Coronary artery (tissue), 2 donors: ENCODE measurements at places on chromosomes 2 and 18.

GRCh38 chr2:62296034-62296831, 100.3 kb downstream of the B3GNT2 start:
- DNase-seq = no peak

GRCh38 chr2:39033980-39034379, 86.9 kb downstream of the SOS1 start:
- DNase-seq = no peak

DNA sequence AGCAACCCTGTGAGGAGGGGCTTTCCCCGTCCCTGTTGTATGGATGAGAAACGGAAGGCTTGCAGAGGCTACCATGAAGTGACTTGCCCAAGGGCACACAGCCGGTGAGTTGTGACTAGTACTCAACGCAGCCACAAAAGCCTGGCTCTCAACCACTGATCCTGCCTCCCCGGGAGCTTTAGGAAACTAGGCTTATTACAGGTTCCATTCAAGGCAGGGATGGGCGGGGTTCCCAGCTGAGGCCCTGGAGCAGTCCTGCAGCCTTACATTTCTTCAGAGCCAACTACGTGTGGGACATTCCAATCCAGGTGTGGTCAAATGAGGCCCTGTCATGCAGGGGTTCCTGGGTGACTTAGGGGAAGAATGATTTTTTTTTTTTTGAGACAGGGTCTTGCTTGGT, 59.6 kb downstream of the MEX3C start:
- DNase-seq = no peak

DNA sequence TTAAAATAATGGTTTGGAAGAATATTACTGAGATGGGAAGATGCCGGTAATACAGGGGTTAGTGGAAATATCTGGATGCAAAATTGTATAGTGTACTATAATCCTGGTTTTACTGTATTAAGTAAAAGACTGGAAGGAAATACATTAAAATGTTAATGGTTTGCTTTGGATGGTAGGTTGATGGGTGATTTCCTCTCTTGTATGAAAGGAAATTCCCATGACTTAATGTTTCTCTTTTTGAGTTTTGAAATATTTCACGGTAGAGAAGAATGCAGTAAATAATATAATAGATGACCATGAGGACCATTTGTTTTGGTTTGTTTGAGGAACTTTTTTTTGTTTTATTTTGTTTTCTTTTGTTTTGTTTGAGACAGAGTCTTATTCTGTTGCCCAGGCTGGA, 8.2 kb downstream of the SPTBN1 start:
- DNase-seq = no peak

GRCh38 chr2:238816291-238816690, 31.6 kb upstream of the TWIST2 start:
- no peak for DNase-seq

DNA sequence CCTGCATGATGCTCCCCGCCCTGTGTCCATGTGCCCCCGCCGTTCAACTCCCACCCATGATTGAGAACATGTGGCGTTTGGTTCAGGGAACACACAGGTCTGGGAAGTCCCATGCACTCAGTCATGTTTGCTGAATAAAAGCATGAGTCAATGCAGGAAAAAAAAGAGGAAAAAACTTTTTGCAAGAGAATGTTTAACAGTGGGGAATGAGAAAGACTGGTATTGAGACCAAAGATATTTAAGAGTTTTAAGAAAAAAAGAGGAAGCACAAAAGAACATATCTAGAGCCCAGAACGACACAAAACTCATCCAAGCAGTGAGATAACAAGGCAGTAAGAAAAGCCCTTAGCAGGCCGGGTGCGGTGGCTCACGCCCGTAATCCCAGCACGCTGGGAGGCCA, 279.2 kb upstream of the THSD7B start:
- DNase-seq = no peak

DNA sequence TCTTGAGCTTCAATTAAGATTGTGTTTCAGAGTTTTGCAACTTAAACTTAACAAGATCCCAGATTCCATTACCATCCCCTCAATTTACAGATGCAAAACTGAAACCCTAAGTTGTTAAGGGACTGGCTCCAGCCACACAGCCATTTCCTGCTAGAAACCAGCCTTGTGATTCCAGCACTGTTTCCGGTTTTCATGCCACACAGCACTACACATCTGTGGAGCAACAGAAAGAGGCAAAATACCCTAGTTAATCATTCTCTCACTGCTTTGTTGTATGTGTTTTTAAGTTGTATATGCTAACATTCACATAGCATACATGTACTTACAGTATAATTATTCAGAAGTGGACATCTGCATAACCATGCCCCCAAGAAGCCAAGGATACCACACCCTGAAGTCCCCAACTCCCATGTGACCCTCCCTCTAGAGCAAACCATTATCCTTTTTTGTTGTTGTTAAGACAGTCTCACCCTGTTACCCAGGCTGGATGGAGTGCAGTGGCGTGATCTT, 87.4 kb downstream of the MYO5B start:
- no peak for DNase-seq

DNA sequence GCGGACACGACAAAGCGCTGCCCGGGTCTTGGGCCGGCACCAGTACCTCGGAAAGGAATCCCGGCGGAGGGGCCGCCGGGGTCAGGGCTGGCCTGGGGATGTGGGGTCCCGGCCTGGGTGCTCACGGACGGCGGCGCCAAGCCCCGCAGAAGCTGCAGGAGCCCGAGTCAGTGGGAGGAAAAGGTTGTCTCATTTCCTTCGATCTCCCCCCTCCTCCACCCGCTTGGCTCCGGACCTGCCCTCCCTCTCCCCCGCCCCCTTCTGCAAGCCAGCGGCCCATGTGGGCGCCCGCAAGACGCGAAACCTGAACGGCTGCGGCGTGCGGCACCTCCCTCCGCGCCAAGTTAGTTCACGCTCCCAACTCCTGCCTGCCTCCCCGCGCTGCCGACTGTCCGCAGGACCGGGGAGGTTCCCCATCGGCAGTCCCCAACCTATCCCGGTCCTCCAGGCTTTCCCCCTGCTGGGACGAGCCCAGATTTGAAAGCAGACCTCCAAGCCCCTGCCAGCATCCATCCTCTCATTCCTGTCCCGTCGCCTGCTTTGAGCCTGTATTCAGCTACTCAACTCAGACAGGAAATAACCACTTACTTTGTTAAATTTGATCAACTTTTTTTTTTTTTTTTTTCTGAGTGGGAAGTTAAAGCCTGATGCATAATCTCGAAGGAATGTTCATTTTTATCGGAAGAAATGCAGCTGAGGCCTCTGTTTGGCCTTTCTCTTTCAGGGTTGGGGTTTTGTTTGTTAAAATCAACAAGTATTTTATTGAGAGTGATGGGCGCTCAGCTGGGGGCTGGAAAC, at the start of gene EVA1A:
EVA1A (minus strand) TSS at position 172 of the 798 bp plus-strand sequence. CDS start 42,799 bp downstream, outside the sequence.
- no peak for DNase-seq

- DNase-seq = no peak
Measured at GRCh38 chr2:54516842-54517241, 60.7 kb downstream of the SPTBN1 start.

- DNase-seq = no peak
Measured at GRCh38 chr2:9113916-9114315, 92.7 kb upstream of the ASAP2 start.

DNA sequence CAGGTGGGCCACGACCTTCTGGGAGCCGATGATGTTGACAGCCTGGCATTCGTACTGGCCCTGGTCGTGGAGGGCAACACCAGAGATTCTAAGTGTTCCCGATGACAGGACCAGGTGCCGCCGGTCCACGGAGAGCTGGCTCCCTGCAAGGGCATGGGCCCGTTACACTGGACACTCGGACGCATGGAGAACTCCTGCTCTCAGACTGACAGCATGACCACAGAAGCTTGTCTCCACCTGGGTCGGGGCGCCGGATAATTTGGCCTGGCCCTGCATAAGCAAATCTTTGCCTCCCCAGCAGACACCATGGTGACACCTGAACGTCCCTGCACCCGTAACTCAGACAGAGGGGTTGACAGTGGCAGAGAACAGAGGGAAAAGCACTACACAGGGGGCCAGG, 80.7 kb downstream of the PXDN start:
- peak; percentile 55 for DNase-seq

DNA sequence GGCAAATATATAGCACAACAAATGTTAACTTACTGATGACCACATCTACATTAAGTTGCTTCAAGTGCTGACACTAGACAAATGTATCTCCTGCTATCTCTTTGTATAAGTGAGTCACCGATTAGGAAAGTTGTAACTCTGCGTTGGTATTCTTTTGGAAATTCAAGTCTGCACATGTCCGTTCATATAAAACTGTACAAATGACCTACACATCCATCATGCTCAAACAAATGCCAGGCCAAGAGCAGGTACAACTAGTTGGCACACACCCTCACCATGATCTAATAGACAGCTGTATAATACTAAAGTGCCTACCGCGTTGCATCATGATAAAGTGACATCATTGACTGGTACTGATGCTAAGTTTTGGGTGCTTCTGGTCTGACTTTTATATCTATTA, 141.1 kb downstream of the RBMS1 start:
- no peak for DNase-seq

DNA sequence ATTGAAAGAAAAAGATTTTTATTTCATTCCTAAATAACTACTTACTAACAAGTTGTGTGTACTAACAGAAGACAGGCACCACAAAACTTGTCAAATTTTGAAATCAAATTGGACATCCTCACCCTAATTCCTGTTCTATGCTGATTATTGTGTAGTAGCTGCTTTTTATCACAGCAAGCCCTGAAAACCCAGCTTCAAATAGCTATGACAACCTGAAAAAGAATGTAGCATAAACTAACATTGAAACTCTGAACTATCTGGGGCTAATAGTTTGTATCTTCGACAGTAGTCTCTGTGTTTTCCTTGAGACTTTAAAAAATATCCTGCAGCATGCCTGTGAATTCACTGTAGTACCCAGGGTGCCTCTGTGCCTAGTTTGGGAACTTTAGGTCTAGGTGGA, 122.6 kb downstream of the WDPCP start:
- no peak for DNase-seq

- no peak for DNase-seq
Measured at GRCh38 chr2:24652265-24653182, 140.7 kb downstream of the PTRHD1 start.

GRCh38 chr18:36446059-36446458, 148.5 kb downstream of the FHOD3 start:
- DNase-seq = no peak

DNA sequence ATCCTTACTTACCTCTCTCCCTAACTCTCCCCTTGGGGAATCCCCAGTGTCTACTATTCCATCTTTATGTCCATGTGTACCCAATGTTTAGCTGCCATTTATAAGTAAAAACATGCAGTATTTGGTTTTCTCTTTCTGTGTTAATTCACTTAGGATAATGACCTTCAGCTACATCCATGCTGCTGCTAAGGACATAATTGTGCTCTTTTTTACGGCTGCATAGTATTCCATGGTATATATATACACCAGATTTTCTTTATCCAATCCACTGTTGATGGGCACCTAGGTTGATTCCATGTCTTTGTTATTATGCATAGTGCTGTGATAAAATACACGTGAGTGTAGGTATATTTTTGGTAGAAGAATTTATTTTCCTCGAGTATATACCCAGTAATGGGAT, 24.3 kb upstream of the RIOK3 start:
- no peak for DNase-seq

DNA sequence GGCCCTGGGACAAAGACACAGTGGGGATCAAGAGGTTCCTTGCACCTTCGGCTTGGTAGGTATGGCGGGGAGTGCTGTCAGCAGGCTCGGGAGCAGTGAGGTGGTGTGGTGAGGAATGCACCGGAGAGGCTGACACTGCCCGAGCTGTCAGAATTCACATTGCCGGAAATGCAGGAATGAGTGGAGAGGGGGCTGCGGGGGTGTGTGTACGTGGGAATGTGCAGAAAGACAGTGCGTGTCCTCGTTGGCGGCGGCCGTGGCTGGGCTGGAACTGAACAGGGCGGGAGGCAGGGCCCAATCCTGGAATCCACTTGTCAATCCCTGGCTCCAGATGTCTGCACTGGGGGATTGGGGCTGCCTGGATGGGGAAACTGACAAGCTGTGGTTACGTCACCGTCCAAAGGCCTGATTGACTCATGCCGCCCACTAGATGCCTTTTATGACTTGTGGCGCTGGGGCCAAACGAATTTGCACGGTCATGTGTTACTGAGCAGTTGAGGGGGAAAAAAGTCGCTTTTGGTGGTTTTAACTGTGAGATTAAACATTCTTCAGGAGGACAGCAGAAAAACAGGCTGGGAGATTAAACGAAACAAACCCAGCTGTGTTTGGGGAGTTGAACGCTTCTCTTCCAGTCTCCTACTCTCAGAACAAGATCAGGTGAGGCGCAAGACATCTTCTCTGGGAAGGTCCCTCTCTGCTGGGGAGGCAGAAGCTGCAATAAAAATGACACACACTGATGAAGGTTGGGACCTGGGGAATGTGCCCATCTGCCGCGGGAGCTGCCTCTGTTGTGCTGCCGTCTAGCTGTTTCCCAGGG, 189.4 kb upstream of the GLI2 start:
- no peak for DNase-seq

GRCh38 chr2:30421026-30421603, 25.9 kb upstream of the LCLAT1 start:
- no peak for DNase-seq

DNA sequence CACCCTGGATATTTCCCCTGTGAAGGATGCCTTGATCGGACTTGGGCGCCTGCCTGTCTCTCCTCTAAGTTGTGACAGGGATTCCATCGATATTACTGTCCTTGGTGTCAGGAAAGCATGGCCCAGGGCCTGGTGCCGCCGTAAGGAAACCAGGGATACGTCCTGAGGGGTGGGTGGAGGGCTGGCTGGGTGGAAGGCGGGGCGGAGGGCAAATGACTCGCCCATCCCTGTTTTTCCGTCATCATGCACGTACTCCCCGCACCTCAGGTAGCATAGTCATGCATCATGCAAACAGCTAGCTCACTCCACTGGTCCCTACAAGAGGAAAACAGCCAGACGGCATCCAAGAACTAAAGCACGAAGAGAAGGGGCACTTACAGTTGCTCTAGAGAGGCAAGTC, 57.1 kb downstream of the PXDN start:
- no peak for DNase-seq

GRCh38 chr2:86793752-86794151, 3.0 kb upstream of the CD8A start:
- no peak for DNase-seq

GRCh38 chr2:159620796-159621195, 4.4 kb upstream of the BAZ2B start:
- DNase-seq = no peak

GRCh38 chr2:194253528-194254259, 1403.3 kb upstream of the SLC39A10 start:
- DNase-seq = no peak

GRCh38 chr2:145927131-145927950, 1407.4 kb upstream of the ZEB2 start:
- DNase-seq = no peak
